ENCODE measurements at places on chromosomes 12 and 14.

DNA sequence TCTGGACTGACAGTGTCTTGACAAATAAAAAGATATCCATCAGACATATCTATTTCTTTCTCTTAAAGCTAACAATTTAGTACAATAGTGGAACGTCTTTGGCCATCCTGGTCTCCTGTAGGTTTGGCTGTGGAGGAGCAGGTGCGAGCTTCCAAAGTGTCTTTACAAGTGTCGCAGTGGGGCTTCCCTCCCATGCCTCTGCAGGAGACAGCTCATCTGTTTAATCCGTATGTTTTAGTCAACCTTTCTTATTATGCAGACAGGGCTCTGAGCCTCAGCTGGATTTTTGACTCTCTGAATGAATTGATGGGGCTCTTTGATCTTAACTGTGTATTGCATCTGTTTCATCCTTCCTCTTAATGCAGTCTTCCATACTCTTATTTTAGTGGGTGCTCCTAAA, 57.5 kb downstream of the RMST start:
- no peak for DNase-seq

GRCh38 chr12:19709889-19710288, 270.6 kb downstream of the AEBP2 start:
- DNase-seq: no peak

GRCh38 chr14:33401311-33401710, 462.6 kb downstream of the NPAS3 start:
- DNase-seq: no peak

DNA sequence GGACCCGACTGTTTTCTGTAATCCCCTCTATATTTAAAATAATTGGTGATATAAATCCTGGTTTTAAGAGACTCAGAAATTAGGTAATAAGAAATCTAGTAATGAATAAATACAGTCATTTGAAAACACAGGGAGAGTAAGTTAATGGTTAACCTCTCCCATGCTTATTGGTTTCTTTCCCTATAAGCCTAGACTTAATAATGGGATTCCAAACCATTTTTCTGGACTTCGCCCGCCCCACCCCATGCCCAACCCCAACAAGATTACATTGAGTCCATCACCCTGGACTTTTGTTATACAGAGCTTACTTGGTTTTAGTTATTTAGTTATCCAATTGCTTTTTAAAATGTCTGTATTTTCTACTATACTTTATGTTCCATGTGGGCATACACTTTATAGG, 98.7 kb downstream of the WIF1 start:
- DNase-seq: no peak

- DNase-seq: no peak
Measured at GRCh38 chr14:61622051-61622450, 73.3 kb upstream of the HIF1A start.

GRCh38 chr12:69925291-69925690, 100.3 kb downstream of the MYRFL start:
- no peak for DNase-seq

DNA sequence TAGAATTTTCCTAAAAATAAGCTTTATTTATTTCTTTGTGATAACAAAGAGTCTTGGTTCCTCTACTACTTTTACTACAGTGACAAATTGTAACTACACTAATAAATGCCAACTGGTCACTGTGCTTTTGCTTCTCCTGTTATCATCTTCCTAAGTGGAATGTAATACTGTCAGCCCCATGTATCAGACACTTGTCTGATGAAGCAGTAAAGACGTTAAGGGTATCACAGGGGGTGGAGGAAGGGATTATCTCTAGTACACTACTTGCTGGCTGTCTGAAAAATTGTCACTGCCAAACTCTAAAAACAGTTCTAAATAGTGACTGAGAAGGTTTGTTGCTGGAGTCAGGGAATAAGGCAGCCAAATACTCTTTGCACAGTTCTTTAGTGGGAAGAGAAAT, 11.3 kb downstream of the ASB8 start:
- DNase-seq: no peak

- no peak for DNase-seq
Measured at GRCh38 chr12:111160350-111161241, 208.3 kb downstream of the PHETA1 start.

- no peak for DNase-seq
Measured at GRCh38 chr12:67388331-67389138, 119.4 kb downstream of the CAND1 start.

DNA sequence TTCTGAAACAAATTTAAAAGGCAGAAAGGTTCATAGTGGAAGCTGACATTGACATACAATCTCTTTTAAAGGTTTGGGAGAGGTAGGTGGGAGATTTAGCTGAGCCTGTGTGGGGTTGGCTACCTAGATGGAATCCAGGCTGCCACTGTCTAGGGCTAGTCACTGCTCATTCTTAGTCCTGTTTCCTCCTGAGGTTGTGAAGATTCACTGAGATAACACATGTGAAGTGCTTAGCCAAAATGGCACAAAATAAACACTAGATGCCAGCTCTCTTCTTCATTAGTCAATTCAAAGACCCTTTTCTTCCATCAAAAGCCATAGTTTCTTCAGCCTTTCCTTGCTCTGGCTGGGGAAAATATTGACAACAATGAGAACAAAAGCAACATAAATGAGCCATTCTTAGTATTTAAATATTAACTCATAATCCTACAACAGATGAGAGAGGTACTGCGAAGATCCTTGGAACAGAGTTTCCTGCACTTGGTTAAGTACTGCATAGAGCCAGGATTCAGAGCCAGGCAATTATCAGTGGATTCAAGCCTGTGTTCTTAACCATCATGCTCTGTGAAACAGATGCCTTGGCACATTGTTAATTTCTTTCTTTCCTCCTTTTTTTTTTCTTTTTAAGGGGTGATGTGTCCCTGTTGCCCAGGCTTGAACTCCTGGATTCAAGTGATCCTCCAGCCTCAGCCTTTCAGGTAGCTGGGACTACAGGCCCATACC, 3.5 kb downstream of the MYF6 start:
- no peak for DNase-seq

Measured in stimulated activated CD4-positive, alpha-beta T cell treated with anti-CD3 and anti-CD28 coated beads, Interleukin-1b, Interleukin-23, amount 100 ng/mL, for 4 hours (primary cell).